ENCODE measurements at places on chromosomes 13 and 19.

DNA sequence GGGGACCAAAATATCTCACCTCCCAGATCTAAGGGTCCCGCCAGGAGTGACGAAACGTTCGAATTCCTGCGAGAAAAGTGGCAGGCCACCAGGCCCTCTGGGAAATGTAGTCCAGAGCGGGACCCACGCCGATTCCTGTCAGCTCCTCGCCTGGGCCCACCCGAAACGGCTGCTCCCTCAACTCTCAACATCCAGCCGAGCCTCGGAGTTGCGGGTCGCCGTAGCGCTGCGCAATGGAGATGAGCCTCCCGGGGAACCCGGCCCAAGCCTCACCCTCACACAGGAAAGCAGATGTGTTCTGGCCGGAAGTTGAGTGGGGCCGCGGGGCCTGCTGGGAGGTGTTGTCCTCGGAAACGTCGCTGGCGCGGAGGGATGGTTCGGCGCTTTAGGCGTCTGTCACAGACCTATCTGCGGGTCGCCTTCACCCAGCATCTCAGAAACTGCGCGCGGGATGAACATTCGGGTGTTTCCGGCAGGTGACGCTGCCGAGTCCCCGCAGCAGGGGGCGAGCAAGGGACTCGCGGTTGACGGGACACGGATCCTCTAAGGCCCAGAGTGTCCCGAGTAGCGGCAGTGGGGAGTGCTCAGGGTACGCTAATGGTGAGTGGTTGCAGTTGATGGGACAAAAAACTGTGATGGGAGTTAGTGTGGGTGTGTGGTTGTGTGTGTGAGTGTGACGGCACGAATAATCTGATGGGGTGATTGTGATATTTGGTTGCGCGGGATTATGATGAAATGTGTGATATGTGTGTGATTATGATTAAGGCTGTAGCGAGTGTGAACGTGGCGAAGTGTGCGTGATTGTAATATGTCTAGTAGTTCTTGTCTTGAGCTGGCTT, at the start of the genes ZNF568 and ZNF829:
Gene ZNF568, plus strand, starts transcription at position 341 of the 839 bp plus-strand sequence. CDS start 6,439 bp downstream, outside the sequence.
Gene ZNF829, minus strand, starts transcription at position 300 of the 839 bp plus-strand sequence. CDS start 1,124 bp downstream, outside the sequence.
- peak; percentile 59 for DNase-seq

- no peak for DNase-seq
Observed at GRCh38 chr13:40528881-40529280, 137.6 kb downstream of the FOXO1 start.

GRCh38 chr13:51191743-51192142, 30.5 kb upstream of the FAM124A start:
- DNase-seq, result no peak

DNA sequence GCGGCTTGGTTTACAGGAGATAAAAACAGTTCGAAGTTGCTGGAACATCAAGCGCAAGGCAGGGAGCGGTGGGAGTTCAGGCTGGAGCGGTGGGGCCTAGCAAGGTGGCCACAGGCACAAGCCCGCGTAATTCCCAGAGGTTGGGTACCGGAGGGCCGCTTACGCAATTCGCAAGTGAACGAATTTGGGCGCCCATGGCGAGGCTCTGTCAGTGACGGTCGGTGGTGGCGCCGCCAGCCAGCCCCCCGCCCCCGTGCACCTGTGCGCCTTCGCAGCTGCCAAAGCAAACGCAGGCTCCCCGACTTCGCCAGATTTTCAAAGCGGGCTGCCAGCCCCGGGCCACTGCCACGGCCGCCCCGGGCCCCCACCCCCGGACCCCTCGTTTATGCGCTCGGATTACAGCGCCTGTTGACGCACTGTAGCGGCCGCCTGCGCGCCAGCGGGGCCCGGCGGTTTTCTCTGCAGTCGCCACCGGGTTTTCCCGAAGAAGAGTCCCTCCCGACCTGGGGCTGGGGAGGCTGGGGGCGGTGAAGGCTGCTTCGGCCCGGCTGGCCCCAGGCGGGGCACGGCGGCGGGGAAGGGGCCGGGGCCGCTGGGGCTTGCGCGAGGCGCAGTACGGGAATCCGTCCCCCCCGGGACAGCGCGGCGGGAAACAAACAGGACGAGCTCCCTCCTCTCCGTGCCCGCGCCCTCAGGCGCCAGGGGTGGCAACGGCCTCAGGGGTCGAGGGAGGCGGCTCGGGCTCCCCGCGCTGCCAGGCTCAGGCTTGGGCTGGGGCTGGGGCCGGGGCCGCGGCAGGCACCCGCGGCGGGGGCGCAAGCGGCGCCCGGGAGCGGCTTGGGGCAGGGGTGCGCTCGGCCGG, 709 bp downstream of the N4BP2L1 start:
- DNase-seq, result no peak

GRCh38 chr13:63190742-63191141, 1775.1 kb upstream of the PCDH20 start:
- no peak for DNase-seq

DNA sequence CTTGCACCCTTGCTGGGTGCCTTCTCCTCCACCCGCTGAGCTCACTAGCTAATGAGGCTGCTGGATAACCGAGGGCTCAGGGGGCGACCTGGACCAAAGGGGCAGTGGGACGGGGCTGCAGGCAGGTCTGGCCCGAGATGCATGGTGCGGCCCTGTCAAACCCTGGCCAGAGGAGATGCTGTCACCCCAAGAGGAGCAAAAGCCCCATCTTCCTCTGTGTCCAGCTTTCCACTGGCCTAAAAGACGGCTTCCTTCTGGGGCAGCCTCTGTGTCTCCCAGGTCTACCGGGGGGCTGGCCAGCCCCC, 261.8 kb downstream of the TBC1D4 start:
- no peak for DNase-seq

DNA sequence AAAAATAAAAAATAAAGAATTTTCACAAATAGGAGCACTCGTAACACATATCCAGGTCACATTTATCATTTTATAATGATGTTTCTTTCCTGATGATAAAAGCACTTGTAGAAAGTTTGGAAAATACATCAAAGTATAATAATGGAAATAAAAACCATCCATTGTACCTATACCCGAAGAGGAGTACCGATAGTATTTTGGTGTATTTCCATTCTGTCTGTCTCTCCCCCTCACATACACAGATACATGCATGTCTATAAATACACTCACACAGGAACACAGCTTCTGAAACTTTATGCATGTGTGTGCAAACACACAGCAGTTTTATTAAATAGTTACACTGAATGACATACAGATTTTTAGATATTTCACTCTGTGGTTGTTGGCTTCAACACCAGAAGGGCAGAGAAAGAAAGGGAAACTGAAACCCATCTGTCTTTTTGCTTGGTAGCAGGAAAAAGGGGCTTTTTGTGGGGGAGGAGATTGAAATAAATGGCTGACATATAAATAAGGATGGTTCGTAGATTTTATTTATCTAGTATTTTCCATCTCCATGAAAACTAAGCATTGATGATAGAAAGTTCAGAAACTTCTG, 114.8 kb downstream of the LRCH1 start:
- no peak for DNase-seq

- DNase-seq, result no peak
Observed at GRCh38 chr13:51660813-51661212, 76.6 kb downstream of the WDFY2 start.

DNA sequence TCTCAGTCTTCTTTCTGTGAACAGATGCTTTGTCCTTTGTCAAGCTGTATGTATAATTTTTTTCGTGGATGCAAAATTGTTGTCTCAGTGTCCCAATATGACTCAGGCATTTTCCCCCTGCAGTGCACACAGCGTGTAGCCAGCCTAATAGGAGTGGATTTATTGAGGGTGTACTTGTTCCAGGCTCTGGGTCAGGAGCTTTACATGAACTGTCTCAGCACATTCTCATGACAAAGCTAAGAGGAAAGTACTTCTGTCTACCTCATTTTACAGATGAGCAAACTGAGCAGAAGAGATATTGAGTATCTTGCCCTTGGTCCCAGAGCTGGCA, 50.8 kb downstream of the STK24 start:
- DNase-seq, result no peak

DNA sequence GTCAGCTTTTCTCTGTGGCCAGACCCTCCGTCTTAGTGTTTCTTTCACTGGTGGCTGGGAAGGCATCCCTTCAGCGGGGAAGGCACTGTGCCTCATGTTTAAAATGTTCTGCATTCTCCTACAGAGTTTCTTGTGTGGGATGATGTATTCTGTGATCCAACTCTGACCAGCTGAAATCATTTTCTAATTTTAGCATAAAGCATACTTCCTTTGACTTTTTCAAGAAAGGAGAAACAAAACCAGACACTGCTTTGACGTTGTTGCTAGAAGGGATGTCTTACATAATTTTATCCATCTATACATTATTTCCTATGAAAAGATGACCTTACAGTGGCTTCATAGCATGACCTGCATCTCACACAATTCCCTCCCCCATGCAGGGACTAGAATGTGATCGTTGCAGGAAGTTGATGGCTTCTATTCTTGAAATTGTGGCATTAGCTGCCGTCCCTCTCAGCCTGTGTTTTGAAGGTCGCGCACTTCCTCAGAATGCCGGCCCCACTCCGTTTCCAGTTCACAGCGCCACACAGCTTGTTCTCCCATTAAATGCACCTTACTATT, 38.6 kb upstream of the TEX29 start:
- no peak for DNase-seq

DNA sequence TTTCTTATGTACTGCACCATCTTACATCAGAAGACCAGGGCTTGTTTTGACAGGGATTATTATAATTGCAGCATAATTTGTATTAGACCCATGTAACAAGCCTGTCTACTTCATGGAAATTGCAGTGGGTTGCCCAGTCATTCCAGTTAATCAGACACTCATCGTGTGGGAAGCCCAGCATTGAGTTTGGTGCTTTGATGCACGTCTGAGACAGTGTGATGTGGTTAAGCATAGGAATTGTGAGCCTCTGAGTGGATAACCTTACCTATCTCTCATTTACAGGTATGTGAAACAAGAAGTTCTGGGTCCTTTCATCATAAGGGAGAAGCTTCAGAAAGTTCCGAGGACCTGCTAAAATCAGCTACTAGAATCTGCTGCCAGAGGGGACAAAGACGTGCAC, 12.8 kb downstream of the RGCC start:
- DNase-seq, result no peak

DNA sequence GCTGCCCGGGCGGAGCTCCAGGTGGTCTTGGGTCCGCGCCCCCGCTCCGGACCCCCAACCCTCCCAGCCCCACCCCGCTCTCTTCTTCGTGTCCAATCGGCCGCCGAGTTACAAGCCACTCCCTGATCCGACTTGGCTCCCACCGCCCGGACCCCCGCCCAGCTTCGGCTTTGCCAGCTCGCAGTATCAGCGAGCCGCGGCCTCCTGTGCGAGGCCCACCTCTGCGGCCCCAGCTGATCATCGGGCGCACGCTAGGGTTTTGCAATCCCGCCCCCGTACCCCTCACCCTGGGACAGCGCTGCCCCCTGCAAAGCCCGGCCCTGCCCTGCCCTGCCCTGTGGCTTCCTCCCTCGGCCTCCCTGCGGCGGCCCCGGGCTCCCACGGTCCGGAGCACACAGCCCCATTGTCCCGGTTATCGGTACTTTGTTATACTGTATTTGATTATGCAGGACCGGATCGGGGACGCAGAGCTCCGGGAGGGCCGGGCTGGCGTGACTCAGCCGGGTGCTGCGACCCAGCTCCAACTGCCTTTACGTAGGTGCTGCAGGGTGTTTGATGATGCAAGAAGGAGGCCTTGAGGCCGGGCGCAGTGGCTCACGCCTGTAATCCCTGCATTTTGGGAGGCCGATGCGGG, 598 bp upstream of the LPAR2 start:
- no peak for DNase-seq

GRCh38 chr19:47357788-47358680, 8.9 kb downstream of the DHX34 start:
- no peak for DNase-seq

DNA sequence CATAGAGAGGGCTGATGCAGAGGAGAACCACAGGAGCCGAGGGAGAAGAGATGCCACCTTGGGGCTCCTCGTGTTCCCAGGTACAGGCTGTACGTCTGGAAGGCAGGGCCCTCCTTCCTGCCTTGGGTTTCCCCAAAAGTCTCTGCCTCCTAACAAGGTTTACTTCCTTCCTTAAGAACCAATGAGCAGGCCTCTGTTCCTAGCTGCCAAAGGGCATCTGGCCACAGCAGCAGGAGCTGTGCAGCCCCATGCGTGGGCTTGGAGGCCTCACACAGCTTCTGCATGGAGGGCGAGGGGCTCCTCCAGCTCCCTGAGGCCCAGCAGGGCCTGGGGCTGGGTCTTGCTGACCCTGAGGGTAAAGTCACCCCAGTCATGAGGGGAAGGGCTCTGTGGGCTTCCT, 40.6 kb upstream of the TSHZ3 start:
- no peak for DNase-seq

DNA sequence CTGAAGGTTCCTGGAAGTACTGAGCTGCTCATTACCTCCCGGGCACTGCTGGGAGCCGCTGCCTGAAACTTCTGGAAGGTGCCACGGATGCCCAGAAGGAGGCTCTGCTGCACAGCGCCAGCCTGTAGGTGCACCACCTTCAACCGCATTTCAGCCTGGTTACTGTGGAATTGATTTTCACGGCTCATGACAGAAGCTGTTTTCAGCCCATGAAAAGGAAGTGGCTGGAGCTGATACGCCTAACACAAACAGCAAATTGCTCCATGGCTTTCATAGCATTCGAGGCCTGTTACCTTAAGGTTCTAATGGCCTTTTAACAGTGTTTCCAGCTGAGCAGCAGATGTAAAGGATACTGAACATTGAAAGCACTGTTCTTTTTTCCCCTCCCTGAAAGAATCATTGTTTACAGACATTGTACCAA, 22.0 kb downstream of the GPC6 start:
- DNase-seq, result no peak

GRCh38 chr13:57624565-57625435, 6.7 kb upstream of the PCDH17 start:
- peak; percentile 10 for DNase-seq

DNA sequence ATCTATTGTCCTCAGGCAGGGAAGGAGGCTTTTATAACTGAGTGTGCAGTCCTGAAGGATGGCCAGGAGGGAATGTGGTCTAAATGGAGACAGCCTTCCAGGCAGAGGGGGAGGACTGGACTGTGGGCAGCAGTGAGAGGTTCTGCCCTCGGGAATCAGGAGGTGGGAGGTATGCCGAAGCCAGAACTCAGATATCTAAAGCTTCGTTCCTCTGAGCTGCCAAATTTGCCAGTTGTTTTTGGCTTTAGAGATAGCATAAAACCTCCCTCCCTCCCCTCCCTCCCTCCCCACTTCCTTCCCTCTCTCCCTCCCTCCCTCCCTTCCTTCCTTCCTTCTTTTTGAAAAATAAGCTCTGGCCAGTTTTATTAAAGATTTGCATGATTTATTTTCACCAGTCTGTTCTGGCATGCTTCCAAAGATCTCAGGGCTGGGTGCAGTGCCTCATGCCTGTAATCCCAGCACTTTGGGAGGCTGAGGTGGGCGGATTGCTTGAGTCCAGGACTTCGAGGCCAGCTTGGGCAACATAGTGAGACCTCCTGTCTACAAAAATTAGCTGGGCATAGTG, 2.4 kb downstream of the MEDAG start:
- peak; percentile 18 for DNase-seq

Data from AG09319 (cell line).